ENCODE measurements at places on chromosomes 5 and 9.

DNA sequence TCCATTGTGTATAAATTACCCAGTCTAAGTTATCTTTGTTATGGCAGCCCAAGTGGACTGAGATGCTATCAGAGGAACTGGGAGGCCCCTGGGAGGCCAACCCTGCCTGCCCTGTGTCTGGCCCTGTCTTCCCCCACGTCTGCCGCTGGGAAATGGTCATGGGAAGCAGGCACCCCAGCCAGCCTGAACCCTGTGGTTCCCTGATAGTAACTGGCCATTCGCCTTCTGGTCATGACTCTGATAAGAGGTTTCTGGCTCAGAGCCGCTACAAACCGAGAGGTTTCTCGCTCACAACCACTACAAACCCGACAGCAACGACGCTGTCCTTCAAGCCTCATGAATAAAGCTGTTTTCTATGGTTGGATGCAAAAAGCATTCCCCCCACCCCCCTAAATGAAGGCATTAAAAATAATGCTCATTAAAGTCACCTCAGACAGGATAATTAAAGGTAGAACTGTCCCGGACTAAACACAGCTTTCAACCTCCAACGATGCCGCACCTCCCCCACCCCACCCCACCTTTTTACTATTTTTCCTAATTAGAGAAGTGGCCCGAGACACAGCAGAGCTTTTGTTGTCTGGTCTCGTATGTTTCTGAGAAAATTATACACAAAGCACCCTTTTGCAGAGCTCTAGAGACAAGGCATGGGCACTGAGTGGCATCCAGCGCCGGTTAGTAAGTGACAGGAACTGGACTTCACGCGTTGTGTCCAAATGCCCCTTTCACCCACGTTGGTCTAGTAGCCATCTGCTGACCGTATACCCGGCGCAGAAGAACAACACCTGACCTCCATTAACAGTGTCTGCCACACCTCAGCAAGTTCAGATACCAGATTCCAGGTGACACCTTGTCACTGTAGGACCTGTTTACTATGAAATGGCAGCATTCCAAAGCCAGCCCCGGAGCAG, 140.8 kb downstream of the COL23A1 start:
- no peak for DNase-seq

DNA sequence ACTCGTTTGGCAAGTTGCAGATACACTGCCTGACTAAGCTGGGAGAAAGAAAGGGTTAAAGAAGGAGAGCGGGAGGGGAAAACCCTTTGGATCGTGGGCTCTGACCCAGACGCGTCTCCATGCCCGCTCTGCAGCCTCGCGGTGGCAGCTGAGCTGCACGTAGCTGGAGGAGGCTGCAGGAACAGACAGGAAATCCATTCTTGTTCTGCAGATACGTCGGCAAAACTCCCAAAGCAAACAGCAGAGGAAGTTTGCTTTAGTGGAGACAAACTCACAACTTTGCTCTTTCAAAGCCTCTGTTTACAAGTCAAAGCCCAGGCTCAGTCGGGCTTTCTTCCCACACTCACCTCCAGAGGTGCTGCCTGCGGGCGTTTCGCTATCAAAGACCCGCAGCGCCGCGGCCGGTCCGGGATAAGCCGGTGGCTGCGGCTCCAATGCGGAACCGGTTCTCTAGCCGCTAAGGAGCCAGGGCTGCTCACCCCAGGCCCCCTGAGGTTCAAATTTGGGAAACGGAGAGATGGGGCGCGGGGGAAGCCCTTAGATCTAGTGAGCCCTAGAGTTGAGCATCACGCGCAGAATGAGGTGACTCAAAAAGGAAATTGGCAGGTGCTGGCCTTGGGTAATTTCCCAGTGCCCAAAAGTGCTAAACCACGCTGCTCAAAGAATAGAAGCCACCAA, 60.7 kb downstream of the MAT2B start:
- no peak for DNase-seq

DNA sequence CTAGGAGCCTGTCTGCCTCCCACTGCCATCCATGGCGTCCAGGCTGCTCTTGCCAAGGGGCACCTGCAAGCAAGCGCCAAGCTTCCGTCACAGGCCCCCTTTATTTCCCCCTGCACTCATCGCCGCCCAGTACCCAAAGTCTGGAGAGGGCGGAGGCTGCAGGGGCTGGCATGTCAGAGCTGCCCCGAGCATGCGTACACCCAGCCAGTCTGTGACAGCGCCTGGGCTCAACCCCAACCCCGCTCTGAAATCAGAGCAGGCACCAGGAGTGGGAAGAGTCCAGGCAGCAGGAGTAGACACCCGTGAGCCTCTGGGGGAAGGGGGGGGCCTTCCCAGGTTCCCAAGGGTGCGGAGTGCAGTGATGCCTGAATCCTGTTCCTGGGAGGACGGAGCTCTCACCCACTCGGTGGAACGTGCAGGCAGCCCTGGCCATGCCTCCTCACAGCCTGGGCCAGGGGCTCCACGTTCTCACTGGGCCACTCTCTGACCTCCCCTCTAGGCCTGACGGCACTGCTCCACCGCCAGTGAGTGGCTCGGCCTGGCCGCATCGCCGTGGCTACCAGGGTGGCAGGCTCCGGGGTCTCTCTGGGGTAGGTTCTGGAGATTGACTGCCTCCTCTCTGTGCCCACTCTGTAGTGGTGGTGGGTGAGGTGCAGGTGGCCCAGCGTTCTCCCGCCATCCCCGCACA, 469.0 kb downstream of the CDH9 start:
- no peak for DNase-seq

DNA sequence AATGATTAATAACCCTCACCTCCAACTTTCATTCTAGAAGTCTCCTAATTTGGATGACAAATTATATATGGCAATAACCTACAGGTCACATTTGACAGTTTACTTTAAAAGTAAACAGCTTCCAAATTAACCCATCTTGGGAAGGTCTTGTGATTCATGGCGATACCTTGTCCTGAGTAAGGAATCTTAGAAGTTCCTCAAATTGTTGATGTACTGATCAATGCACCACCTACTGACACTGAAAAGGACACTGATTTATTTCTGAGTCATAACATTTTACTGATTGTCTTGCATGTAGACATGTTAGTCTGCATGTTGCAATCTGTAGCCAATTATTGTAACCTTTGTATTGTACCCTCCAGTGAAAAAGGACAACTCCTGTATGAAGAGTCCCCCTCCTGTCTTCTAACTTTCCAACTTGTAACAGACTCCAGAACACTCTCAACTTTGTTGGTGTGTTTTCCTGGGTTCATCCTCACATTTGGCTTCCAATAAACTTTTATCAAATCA, 16.0 kb upstream of the SLC22A5 start:
- no peak for DNase-seq

- no peak for DNase-seq
These were observed 55.0 kb downstream of the PUM3 start for GRCh38 chr9:2788919-2789318.

DNA sequence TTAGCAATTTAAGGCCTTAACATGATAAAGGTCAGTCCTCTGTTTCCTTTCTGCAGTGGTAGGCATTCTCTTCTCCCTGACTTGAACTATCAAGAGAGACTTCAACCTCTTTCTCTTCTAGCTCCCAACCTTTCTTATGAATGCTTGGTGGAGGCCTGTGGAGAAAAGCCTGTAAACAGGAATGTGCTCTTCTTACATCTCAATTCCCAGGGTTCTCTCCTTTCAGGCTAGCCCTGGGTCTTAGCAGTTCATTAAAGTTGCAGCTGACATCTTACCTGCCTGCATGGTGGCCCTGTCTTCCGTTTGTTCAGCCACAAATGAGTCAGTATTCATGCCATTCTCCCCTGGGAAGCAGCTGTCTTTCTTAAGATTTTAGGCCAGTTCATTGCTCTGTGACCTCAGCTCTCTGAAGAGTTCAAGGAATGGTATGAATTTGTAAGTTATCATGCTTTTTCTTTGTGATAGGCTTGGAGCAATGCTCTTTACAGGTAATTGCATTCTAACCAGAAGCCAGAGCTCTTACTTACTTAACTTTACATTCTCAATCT, 77.8 kb downstream of the ADCY2 start:
- no peak for DNase-seq

DNA sequence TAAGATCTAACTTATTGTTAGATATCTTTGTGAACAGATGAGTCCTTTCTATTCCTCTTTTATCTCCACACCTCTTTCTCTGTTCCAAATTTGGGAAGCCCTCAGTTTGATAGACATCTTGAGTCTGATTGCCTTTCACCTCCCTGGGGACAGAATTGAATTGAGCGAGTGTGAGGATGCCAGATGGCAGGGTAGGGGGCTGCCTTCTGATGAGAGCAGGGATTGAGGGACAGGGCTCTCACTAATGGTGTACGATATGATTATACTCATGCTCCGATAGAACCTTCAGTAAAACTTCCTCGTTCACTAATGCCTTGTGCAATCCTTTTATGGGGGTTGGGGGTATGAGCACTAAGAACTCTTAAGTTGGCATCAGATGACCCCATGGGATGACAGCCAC, 172.1 kb upstream of the DAP start:
- DNase-seq, result no peak

DNA sequence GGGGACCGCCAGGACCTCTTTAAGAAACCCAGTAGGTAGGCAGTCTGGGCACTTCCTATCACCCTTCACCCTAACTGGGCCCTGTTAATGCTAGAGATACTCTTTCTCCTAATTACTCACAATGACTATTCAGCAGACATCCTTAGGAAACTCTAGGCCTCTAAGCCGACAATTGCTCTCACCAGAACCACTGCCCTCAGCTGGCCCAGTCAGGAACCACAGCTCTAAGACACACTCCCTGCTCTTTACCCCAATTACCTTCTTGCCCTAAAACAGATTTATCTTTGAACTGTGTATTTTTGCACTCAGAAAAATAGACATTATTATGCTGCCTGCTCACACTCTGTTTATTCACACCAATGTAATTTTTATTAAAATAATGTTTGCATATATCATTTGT, 432.6 kb upstream of the SLC30A5 start:
- peak; percentile 4 for DNase-seq

DNA sequence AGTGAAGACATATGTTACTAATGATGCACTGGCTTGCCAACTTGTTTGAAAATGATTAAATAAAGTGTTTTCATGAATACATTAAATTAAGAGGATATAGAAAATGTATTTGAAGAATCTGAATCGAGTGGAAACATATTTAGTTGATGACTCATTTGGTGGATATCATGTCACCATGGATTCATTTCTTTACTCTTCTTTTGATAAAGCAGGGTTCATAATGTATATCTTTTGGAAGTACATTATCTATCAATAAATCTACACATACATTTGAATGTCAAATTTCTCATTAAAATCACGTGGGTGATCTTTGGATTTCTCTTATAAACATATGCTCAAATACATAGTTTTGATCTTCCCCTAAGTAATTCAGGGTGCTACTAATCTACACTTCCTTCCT, 1148.1 kb upstream of the ACO1 start:
- no peak for DNase-seq

- no peak for DNase-seq
These were observed 163.2 kb upstream of the TRPC7 start for GRCh38 chr5:136528481-136529030.

GRCh38 chr5:153879596-153879995, 159.1 kb downstream of the FAM114A2 start:
- no peak for DNase-seq

DNA sequence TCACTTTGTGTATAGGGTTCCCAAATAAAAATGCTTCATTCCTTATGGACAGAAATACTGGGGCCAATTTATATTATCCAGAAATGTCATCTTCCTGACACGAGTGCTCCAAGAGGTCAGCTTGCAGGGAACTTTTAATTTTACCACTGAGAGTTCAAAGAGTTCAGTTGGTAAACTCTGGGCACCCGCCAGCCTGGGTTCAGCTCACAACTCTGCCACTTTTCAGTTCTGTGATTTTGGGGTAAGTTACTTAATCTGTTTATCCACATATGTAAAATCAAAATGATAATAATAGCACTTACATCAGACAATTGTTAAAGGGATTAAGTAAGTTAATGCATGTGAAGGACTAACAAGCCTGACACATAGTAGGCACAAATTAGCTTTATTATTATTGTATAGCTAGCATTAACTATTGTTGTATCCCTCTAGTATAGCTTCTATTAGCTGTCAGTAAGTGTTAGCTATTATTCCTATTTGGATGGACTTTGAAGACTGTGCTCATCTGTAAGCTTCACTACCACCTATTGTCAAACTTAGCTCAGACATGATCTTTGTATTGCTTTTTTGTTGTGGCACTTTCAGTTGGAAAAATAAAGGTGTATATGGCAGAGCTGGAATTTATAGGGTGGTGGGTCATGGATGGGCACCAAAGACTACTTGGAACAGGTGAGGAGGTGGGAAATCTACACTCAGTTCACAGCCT, 1.6 kb downstream of the MEGF10 start:
- no peak for DNase-seq

DNA sequence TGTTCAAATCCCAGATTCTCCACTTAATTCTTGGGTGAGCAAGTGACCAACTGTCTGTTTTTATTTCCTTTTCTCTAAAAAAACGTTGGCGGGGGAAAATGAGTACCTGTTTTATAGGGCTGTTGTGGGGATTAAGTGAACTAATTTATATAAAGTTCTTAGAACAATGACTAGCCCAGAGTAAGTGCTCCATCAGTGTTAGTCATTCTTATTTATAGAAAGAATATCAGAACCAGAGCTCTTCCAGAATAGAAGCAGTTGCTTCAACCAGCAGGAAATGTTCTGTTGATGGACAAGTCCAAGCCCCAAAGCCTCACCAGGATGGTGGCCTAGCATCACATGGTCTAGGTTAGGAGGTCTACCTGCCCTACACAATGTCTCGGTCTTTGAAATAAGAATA, 379.2 kb downstream of the ACTL7B start:
- no peak for DNase-seq

DNA sequence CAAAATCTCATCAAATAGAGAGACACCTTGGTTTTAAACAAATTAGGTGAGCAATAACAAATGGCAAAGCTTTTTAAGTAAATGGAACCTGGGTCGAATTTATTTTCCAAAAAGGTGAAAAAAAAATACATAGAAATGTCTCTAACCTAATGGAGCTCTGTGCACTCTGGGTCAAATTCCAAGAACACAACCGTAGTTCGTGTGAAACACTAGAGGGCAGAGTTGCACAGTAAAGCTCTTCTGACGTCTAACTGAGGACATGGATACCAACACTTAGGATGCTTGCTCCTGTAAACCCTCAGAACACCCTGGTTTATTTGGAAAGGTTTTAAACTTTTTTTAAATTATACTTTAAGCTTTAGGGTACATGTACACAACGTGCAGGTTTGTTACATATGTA, 18.9 kb downstream of the MARCHF11 start:
- no peak for DNase-seq

GRCh38 chr5:63439537-63439936, 522.7 kb downstream of the HTR1A start:
- no peak for DNase-seq

DNA sequence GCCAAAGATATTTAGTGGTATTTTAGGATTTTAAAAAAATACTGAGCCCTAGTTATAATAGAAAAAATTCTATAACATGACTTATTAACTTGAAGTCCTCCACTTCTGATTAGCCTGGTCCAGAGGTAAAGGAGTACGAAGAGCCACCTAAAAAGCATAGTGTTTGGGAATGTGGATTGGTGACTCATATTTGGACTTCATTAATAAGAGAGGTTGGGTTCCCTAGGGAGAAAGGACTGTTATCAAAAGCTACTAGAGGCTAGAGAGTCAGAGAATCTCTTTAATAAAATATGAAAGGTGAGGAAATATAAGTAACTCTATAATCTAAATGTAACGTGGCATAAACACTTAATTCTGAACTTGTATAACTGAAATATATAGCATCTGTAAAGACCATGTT, 180.7 kb upstream of the TARS1 start:
- DNase-seq, result no peak

All from activated CD4-positive, alpha-beta T cell treated with anti-CD3 and anti-CD28 coated beads for 24 hours (primary cell).